ENCODE measurements at places on chromosomes 4 and X.

GRCh38 chrX:18099745-18100144, 120.9 kb downstream of the BEND2 start:
- no peak for DNase-seq

DNA sequence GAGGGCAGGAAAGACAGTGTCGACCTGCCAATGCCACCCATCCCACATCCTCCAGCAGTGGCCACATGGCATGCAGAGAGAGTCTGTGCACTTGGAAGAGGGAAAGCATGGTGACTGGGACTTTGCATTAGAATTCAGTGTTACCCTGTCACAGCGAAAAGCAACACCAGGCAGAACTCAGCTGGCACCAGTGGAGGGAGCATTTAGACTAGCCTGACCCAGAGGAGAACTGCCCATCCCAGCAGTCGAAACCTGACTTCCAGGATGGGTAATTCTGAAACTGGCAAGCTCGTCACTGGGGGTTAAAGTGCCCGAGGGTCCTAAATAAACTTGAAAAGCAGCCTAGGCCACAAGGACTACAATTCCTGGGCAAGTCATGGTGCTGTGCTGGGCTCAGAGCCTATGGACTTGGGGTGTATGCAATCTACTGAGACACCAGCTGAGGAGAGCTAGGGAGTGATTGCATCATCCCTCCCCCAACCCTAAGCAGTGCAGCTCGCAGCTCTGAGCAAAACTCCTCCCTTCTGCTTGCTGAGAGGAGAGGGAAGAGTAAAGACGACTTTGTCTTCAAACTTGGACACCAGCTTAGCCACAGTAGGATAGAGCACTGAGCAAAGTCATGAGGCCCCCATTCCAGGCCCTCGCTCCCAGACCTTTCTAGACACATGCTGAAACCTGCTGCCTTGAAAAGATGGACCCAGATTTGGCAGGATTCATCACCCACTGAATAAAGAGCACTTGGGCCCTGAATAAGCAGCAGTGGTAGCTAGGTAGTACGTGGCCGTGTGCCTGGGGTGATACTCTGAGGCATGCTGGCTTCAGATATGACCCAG, 68.8 kb downstream of the DDX60L start:
- DNase-seq = no peak

DNA sequence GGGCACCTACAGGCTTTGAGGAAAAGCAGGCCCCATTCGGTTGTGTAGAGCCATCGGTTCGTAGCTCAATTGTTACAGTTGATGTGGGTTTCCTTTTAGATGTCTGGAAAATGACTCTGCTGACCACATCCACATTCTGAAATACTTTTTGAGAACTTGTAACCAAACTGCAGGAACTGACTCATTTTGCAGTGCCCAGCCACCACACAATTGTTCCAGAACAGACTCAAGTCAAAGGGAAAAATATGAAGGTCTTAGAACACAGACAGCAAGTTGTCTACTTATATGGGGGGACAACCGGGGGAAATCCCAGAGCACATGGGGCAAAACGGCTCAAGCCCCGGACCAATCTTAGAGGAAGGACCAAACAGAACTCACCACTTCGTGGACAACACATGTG, 557.6 kb upstream of the DIPK2B start:
- no peak for DNase-seq

- no peak for DNase-seq
These were observed 278.6 kb downstream of the ADGRA3 start for GRCh38 chr4:22237155-22237751.

DNA sequence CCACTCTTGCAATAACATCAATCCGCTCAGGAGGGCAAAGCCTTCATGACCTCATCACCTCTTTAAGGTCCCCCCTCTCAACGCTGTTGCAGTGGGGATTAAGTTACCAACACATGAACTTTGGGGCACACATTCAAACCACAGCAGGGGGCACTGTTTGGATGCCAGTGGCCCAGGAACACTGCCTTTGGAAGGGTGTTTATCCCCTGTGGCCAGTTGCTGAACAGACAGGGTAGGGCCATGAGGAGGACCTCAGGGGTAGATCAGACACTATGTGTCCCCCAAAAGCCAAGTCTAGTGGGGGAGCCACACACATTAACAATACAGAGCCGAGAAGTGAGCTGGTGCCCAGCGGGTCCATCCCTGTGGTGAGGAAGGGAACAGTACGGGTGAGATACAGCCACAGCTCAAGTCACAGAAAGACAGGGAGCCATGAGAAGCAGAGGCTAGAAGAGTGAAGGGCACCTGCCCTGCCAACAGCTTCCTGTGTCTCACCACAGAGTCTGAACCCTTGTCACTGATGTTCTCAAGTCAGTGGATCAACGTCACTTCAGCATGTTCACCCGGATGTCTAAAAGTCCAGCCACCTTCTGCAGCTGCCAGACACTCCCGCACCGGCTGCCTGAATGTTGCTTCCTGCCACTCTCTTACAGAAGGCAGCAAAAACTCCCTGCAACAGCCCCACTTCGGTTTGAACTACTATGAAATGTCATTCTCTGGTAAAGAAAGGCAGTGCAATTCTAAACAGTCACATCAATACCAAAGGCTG, 19.9 kb upstream of the MXD4 start:
- no peak for DNase-seq

- DNase-seq = no peak
These were observed 59.0 kb upstream of the C1QTNF7 start for GRCh38 chr4:15368856-15369255.

- no peak for DNase-seq
These were observed 235.7 kb upstream of the MAGEB16 start for GRCh38 chrX:35562395-35562794.

DNA sequence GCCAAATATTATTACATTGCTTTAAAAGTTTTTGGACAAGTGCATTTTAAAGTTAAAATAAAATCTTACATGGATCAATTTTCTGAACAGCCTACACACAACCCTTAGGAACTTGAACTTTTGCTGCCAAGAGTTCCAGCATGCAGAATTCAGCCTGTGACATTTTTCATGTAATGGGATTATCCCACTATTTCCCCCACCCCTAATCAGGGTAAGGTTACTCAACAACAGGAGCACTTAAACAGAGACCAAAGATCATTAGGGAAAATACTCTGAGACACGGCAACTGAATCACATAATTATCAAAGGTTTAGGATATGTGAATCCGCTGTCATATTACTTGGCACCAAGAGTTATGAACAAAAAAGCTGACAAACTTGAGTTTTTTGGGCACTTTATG, 47.2 kb downstream of the IQCM start:
- DNase-seq = no peak

DNA sequence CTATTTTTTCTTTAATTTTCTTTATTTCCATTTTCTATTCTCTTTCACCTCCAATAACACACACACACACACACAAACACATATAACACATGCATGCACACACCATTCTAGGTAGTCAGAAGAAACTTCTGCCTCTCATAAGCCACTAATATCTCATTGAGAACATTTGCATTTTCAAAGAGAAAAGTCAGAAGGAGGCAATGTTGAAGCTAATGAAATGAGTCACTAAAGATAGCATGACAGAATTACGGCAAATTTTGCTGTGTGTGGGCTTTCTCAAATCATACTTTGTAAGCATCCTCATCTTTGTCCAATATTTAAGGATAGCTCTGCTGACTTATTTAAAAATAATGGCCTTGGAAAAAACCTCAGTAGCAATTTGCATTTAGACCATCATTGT, 291.3 kb downstream of the GUCY2F start:
- no peak for DNase-seq

DNA sequence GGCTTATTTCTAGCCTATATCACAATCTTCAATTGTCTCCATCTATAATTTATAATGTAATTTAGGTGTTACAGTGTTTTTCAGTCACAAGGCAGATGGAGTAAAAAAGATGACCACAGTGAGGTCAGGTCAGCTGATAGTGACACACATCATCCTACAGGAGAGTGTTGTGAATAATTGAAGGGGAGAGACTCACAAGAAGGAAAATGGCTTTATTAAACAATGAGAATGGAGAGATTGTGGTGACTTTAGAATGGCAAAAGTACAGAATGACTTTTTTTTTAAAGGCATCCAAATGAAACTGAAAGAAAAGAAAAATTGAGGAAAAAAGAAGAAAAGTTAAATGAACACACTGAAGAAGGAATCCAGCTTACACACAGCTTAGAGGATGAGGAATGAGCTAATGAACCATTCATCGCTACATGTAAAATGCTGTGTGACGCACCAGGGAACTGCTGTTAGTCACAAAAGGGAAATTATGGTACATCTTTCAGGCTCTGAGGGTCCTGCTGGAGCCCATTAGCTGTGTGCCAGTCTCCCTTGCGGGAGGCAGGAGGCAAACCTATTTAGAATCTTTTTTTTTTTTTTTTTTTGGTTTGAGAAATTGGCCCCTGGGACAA, 56.6 kb downstream of the SPRY1 start:
- no peak for DNase-seq

All from DMS 273 treated with DMSO at 0.1 percent for 48 hours (cell line).